Stimulated activated CD8-positive, alpha-beta memory T cell treated with anti-CD3 and anti-CD28 coated beads, Interleukin-4, amount 100 ng/mL, for 1 hour (primary cell): ENCODE measurements at places on chromosomes 4 and X.

- DNase-seq, result no peak
Observed at GRCh38 chrX:18931972-18932371, 51.9 kb downstream of the PHKA2 start.

DNA sequence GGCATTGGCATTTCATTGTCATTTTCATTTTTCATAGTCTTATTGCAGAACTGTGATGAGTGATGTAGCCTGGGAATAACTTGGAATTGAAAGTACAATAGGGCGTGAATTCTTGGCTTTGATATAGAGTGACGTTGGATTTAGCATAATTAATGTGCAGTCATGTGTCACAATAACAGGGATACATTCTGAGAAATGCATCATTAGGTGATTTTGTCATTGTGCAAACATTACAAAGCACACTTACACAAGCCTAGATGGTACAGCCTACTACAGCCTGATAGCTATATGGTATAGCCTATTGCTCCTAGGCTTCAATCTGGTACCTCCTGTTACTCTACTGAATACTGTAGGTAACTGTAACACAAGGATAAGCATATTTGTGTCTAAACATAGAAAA lies 300.8 kb downstream of the DTHD1 start:
- no peak for DNase-seq

DNA sequence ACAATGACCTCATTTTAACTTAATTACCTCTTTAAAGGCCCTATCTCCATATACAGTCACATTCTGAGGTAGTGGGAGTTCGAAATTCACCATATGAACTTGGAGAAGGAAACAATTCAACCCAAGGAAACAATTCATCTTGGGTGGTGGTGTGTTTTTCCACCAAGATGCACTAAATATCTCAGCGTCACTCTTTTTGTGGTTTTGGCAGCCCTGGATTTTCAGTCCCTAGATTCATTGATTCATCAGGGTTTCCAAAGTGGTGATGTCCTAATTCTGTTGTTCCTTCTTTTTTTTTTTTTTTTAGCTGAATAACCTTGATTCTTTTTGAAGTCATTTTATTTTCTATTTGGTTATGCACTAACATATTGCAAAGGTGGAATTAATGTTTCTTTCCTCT lies 162.6 kb upstream of the RAPGEF2 start:
- no peak for DNase-seq

DNA sequence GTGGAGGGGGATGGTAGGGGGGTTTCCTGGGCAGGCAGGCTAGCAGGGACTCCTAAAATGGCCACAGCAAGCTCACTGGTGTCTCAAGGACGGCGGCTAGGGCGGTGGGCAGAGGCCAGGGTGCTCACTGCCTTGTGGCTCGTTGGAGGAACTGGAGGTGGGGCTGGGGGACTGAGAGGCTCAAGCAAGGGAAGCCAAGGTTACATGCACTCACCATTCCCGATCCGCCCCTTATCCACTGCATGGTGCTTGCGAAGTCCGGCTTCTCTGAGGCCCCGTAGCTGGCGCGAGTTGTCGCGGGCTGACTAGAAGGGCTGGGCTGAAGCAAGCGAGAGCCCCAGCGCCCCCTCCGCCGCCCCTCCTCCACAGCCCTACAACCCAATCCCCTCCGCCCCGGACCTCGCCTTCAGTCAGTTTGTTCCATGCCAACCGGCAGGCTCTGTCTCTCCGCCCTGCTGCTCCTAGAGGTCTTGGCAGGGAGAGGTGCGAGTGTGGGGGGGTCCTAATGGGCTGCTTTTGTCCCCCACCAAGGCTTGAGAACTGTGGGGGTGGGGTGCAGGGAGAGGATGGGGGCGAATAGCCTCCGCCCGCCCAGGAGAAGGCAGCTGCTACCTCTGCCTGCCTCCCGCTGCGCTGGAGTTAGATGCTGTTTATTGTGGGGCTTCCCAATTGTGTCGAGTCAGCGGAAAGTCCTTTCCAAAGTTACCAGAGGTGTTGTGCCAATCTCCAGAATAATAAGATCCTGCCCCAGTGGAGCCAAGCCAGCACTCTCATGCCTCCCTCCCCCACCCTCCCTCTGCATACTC lies at the start of gene ARHGEF9:
ARHGEF9 (minus strand) TSS at position 313 of the 806 bp plus-strand sequence; CDS start at position 244, 69 bp downstream.
- no peak for DNase-seq

DNA sequence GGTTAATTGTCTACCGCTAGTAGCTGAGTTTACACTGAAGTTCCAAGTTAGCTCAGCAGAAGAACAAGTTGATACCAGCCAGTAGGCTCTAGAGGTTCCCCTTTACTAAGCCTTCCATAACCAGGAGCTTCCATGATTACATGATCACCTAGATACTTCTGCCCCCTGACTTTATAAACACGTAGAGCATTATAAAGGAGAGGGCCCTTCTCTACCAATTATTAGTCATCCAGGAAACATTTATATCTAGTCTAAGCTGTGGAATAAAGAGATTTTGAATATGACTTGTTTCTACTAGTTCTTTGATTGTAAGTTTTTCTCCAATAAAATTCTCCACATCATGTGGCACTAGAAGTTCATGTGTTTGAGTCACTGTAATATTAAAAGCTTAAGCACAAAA lies 818.1 kb upstream of the PCDH10 start:
- DNase-seq, result no peak

DNA sequence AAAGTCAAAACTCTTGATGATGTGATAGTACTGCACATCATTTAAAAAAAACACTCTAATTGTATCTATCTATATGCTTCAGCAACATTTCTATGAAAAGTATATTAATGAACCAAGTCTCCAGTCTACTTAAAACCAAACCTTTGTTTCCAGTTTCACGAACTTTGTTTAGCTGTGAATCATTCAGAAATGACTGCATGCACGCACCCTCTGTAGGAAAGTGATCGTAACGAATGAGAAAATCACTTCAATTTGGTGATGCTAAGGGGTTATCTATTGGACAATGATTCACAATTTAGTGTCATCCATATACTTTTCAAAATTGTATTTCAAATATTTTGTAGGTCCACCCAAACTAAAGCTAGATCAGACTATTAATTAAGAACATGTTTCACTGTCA lies 157.6 kb downstream of the KLHL13 start:
- DNase-seq, result no peak

- no peak for DNase-seq
Observed at GRCh38 chr4:81397635-81398034, 74.1 kb downstream of the RASGEF1B start.

- no peak for DNase-seq
Observed at GRCh38 chr4:38672397-38673129, 8.6 kb downstream of the KLF3 start.

DNA sequence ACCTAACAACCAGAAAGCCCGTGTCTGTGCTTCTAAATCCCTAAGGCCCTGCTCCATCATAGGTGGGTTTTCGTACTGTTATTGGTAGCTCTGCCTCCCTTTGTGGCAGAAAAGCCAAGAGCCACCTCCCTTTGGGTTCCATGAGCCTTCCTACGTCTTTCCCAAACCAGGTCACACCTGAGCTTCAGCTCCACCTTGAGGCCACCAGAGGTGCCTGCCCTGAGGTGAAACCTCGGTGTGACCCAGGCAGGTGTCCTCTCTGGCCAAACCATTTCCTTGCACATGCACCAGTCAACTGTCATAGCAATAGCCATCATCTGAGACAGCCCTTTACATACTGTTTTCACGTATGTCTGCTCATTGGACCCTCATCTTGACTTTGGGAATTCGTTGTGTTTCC lies 188.0 kb upstream of the RBPJ start:
- no peak for DNase-seq
